Stimulated activated CD4-positive, alpha-beta T cell treated with anti-CD3 and anti-CD28 coated beads, Interleukin-15, amount 100 ng/mL, for 48 hours (primary cell): ENCODE measurements at places on chromosomes 11 and 22.

GRCh38 chr11:12625438-12626071, 48.7 kb upstream of the TEAD1 start:
- no peak for DNase-seq

DNA sequence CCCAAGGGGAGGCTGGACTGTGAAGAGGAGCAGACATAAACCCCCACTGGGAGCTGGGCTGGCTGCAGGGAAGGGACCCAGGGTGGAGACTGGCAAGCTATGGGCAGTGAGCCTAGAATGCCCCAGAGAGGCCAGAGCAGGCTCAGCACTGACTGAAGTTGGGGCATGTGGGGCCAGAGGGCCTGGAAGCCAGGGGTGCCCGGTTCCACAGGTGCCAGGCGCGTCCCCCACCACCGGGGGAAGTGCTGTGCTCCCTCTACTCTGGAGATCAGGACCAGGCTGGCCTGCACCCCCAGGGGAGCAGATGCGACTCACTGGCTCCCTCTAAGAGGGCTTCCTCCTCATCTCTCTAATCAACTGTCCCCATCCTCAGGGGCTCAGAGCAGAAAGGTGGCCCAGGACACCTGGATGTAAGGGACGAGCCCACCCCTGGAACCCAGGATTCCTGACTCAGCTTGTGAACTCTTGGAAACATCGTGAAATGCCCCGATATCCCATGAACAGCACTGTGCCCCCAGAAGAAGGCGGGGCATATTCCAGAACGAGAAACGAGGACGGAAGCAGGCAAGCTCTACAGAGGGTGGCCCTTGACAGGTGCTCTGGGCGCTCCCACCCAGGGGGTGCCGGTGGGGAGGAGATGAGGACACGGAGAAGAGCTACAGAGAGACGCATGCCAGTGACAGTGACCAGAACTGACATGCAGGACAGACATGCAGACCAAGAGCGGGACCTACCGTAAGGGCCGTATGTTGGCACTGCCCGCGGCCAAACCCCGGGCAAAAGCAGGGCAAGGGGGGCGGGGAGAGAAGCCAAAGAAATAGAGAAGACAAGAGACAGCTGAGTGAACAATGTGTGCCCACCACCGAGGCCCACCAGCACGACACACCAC, 20.4 kb downstream of the MAFF start:
- no peak for DNase-seq

GRCh38 chr22:23772315-23772648, 367 bp upstream of the MMP11 start:
- no peak for DNase-seq

- no peak for DNase-seq
Observed at GRCh38 chr11:128917144-128917724, 25.4 kb downstream of the TP53AIP1 start.

DNA sequence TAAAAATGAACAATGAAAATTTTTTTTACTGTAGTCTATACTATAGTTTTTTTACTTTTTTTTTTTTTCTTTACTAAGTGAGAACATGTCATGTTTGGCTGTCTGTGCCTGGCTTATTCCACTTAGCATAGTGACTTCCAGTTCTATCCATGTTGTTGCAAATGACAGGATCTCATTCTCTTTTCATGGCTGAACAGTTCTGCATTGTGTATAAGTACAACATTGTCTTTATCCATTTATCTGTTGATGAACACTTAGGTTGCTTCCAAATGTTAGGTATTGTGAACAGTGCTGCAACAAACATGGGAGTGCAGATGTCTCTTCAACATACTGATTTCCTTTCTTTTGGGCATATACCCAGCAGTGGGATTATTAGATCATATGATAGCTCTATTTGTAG, 88.1 kb upstream of the CCDC90B start:
- DNase-seq, result no peak

DNA sequence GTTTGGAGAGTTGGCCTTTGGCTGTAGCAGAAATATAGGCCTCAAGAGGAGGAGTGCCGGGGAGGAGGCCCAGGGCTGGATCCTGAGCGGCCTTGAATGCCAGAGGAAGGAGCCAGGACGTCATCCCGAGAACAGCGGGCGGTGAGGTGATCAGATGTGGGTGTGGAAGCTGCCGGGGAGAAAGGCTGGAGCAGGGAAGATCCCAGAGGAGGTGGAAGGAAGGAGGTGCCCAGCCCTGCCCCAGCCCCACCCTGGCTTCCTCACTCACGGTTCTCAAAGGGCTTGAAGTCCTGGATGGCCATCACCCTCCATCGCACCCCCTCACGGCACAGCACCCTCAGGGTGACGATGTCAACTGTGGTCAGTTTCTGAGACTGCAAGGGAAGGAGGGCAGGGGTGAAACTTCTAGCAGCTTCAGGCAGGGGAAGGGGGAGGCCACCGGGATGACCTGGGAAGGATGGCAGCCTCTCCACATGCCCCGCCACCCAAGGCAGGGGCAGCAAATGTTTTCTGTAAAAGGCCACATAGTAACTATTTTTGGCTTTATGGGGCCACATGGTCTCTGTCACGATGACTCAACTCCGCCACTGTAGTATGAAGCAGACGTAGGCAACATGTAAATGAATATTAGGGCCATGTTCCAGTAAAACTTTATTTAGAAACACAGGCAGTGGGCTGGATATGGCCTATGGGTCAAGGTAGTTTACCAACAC, 10.7 kb downstream of the IL2RB start:
- no peak for DNase-seq

DNA sequence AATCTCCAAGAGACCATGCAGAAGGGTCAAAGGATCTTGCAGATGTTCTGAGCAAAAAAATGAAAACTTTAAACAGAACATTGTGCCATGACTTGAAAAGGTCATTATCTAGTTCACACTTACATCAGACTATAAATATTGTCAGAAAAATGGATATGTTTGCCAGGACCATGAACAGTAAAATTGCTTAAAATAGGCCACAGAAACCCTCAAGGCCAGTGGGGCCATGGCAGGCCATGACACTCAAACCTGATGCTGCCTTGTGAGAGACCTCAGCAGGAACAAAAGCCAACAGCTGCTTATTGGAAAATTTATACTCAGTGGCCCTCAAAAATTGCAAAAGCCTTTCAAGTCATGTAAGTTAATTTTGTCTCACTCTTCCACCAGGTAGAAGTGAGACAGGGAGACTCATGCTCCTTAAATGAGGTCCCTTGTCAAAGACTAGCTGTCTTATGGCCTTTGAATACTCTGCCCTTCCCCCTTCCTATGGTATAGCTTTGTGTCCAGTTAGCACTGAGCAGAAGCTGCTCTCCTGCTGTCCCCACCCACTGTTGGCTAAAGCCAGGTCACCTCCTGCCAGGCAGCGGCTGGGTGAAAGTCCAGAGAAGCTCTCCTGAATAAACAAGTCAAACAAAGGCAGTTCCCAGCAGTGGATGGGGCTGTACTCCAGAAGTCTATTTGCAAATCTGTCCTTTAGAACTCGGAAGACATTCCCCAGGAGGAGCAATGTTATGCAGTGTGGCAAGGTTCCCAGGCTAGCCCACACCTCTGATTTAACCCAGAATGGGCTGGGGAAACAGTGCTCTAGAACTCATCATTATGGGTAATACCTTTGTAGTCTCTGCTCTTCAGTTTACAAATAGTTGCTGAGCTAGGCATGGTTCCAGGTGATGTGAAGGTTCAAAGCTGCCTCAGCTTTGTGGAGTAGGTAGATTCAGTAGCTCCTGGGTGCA, 21.4 kb downstream of the ADM start:
- DNase-seq, result no peak

- no peak for DNase-seq
Observed at GRCh38 chr22:46547883-46548244, 10.4 kb upstream of the CELSR1 start.

DNA sequence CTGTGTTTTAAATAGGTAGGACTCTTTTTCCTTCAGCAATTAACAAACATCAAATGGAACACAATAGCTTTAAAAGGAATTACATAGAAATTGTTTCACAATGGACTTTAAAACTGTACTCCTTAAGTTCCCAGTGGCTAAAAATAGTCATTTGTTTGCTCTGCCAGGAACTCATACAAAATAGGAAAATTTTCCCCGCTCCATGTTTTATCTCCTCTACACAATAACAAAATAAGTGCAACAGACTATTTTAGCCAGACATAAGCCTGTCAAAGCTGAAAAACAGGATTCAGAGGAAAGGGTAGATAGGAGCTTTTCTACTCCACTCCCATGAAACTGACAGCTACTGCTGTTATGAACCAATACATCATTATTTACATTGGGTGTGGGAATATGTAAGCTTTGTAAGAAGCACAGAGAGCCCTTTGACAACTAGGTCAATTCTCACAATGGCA, 90.1 kb downstream of the STK33 start:
- no peak for DNase-seq

DNA sequence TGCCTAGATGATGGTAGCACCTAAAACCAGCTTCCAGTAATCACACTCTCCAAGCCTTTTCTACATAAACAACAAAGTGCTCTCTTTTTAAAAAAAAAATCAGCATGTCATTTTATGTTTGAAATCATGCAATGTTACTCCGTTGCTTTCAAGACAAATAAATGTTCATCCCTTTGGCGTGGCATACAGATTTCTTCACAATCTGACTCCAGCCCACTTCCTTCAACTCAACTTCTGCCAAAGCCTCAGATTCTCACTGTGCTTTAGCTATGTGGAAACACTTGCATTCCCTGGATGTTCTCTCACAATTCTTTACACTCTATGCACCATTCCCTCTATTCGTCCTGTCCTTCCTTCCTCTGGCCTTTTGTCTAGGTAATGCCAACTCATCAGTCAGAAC, 206.3 kb upstream of the BLID start:
- no peak for DNase-seq

DNA sequence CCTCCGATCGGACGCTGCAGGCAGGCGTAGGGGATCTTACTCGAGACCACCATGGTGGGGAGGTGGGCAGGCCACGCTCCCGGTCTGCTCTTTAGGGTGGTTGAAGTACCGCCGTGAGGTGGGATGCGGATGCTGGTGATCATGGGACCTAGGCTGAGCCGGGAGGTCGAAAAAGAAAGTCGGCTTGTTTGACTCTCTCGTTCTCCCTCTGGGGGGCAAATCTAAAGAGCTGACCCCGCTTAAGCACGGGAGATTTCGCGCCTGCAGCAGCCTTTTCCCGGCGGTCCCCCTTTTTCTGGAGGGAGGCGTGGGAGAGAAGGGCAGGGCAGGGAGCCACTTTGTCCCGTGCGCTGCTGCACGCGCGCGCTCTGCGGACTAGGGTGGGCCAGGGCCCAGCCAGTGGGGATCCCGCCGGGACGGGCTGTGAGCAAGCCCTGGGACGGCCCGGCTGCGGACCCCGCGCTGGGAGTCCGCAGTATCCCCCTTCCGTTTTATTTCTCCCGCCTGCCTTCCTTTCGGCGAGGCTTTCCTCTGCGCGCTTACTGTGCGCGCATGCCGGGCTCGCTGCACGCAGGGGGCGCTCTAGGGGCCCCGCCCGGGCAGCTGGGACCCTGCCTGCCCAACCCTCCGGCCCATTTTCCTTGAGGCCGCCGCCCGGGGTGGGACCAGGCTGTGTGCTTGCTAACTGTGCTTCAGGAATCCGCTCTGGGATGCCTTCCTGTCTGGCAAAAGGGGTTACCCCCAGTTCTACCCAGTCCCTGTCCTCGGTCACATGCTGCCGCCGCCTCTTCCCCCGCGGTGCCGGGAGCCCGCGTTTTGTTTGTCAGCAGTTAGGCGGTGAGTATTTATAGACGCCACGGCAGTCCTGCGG, 81.0 kb downstream of the PRR5L start:
- DNase-seq, result no peak

GRCh38 chr11:118247041-118247440, 5.1 kb downstream of the MPZL3 start:
- no peak for DNase-seq

DNA sequence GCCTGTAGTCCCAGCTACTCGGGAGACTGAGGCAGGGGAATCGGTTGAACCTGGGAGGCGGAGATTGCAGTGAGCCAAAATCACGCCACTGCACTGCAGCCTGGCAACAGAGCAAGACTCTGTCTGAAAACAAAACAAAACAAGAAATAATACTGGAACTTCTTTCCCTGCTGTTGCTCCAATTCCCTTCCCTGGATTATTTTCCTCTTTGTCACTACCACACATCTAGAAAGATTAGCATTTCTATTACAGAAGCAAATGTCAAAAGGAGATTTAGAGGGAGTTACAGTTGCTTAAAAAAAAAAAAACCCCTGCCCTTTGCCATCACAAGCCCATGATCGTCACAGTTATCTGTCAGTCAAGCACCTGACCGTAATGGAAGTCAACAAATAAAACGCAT, 17.7 kb upstream of the SCGB1D1 start:
- no peak for DNase-seq

DNA sequence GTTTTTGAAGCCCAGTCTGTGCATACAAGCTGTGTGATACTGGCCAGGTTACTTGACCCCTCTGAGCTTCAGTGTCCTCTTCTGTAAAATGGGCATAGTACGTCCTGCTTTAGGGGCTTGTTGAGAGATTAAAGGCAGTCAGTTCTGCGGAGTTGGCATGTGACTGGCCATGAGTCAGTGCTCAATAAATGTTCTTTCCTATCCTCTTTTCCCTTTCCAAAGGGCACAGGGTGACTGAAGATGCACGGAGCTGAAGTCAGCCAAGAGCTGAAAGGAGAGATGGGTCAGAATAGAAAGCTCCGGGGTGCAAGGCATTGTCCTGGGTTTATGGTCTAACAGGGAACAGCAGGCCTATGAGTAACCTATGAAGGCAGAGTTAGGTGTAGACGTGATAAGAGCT, 48.9 kb downstream of the TP53I11 start:
- no peak for DNase-seq

GRCh38 chr11:44229098-44229497, 80.8 kb downstream of the ALX4 start:
- no peak for DNase-seq

GRCh38 chr11:44936951-44937543, 13.6 kb downstream of the TP53I11 start:
- DNase-seq, result no peak

DNA sequence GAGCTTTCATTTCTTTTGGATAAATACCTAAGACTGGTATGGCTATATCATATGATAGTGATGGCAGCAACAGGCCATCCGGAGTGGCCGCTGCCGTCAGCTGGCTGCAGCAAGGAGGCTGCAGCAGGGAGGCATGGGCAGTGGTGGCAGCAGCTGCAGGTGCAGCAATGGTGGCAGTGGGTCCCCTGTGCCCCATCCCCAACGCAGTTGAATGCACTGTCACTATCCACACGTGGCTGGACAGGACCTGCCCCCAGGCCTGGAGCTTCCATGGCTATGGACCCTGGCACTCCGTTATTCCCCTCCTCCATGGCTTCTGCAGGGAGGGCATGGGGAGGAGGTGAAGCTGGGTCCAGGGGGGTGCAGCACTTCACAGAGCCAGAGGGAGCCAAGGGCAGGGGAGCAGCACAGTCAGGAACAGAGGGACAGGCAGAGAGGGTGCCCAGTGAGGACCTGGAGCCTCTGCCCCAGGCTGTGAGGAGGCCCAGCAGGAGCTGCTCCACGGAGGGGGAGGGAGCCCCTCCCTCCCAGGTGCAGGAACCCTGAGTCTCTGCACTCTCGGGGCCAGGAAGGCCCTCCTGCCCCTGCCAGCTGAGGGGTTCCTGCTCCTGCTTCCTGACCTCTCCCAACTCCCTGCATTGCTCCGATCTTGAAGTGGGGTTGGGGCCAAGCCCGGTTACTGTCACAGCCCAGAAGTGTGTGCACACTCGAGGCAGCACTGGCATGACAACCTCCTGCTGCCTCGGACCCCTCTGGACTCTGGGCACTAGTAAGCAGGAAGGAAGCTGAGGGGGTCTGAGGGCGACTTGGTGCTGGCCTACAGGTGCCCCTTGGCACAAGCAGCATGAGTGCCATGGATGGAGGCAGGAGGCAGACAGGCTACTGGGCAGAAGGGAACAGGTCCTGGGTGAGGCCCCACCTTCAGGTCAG, 466.3 kb downstream of the GUCY1A2 start:
- no peak for DNase-seq
